ENCODE measurements at places on chromosomes 1 and 21.

- DNase-seq = no peak
Observed at GRCh38 chr1:87938631-87939030, 610.0 kb downstream of the LMO4 start.

GRCh38 chr1:223742856-223743517 is 30.6 kb downstream of the CAPN2 start:
- no peak for DNase-seq

DNA sequence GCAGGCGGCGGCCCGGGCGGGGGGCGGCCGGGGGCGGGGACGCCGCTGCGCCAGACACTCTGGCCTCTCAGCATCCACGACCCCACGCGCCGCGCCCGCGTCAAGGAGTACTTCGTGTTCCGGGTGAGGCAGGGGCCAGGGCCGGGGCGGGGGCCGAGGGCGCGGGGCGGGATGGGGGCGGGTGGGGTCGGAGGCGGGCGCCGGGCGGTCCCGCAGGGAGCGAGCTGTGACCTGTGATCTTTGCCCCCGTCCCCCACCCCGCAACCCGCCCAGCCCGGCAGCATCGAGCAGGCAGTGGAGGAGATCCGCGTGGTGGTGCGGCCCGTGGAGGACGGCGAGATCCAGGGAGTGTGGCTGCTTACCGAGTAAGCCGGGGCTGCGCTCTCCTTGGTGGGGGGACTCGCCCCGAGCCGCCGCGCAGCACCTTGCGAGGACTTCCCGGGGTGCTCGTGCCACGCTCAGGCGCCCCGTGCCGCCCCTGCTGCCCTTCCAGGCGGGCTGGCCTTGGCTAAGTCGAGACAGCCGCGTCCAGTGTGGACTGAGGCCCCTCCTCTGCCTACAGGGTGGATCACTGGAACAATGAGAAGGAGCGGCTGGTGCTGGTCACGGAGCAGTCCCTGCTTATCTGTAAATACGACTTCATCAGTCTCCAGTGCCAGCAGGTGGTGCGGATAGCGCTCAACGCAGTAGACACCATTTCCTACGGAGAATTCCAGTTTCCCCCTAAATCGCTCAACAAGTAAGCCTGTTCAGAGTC is 514 bp downstream of the TPRG1L start:
- no peak for DNase-seq

- no peak for DNase-seq
Observed at GRCh38 chr1:33394770-33395169, 36.1 kb downstream of the PHC2 start.

- DNase-seq = no peak
Observed at GRCh38 chr1:63729227-63729620, 44.6 kb upstream of the ROR1 start.

- no peak for DNase-seq
Observed at GRCh38 chr1:201229095-201229494, 38.5 kb downstream of the IGFN1 start.

GRCh38 chr1:182624577-182624976 is 20.4 kb upstream of the RGS16 start:
- DNase-seq = no peak

DNA sequence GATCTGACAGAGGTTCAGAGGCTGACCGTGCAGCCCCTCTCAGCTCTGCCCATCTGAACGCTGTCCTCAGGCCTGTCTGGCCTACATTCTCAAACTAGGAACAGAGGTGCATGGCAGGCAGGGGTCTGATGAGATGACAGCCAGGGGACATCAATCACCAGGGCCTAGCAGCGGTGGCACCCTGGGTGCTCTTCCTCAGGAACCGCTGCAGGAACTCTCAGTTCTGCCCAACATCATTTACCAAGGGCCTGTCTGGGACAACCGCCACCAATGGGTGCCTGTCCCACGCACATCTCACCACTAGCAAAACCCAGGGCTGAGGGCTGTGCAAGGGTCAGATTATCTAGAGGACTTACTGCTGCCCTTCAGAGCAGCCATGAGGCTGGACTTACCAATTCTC is 245.7 kb downstream of the TOMM20 start:
- DNase-seq = no peak
